Fibroblast of lung (primary cell): ENCODE measurements at places on chromosomes 16 and 17. TPM values are rescaled to one million over a fixed set of nuclear protein-coding genes. Genes with fewer than 3 reads are reported as not detected.

PLEKHG4 gene
- 23.6 and 37.7 TPM in 2 replicates for total RNA-seq

TP53TG3D gene
- total RNA-seq: 0.33 and 1.5 TPM in 2 replicates

DNA sequence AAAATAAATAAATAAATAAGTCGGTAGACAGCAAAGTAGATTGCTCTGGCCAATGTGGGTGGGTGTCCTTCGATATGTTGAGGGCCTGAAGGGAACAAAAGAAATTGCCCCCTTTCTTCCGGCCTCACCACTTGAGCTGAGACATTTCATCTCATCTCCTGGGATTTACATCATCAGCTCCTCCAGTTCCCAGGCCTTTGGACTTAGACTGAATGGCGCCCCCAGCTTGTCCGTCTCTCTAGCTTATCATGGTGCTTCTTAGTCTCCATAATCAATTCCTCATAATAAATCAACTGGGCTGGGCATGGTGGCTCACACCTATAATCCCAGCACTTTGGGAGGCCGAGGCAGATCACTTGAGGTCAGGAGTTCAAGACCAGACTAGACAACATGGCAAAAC lies 13.8 kb upstream of the HAP1 start:
- H3K27me3 ChIP-seq: peaks cover 2% of the 10 kb centered on the region
- no peak overlapping the region for H3K27ac ChIP-seq
- H3K4me1 ChIP-seq: no peaks in the 10 kb centered on the region
- DNase-seq: no peak
- no peaks in the 10 kb centered on the region for H3K36me3 ChIP-seq

TEKT3 gene
- total RNA-seq: 0.33 and 0.77 TPM in 2 replicates

DNA sequence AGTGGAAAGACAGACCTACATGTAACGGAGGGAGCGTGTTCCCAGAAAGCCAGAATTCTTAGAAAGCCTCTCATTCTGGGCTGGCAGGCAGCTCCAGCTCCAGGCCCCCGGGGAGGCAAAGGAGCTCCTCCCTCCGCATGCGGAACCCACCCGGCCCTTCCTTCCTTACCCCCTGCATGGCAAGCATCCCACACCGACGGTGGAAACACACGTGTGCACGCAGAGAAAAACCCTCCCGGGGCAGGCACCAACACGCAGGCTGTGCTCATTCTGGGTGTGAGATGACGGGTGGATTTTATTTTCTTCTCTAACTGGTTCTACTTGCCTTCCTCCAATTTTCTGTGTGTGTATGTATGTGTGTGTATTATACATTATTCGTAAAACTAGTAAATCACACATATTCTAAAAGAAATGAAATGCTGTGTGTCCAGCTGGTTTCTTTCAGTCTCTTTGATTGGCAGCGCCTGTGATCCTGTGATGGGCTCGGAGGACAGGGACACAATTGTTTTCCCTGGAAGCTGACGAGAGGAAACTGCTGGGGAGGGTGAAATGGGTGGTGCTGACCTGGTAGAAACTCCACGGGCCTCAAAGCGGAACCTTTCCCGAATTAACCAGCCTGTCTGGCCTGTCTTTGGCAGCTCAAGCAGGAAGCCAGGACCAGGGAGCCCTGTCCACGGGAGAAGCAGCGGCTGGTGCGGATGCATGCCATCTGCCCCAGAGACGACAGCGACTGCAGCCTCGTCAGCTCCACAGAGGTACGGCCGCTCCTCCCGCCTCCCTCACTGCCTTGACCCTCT lies 22.2 kb downstream of the CARD14 start:
- no peak overlapping the region for H3K27ac ChIP-seq
- no peak overlapping the region for H3K4me3 ChIP-seq
- H3K27me3 ChIP-seq: no peaks in the 10 kb centered on the region
- H3K4me1 ChIP-seq: no peaks in the 10 kb centered on the region

GRCh38 chr16:57721356-57722209 lies 14.0 kb upstream of the KATNB1 start:
- H3K36me3 ChIP-seq: no peaks in the 10 kb centered on the region
- no peak overlapping the region for H3K4me3 ChIP-seq
- H3K27ac ChIP-seq: no peak overlapping the region
- no peak for DNase-seq

DNA sequence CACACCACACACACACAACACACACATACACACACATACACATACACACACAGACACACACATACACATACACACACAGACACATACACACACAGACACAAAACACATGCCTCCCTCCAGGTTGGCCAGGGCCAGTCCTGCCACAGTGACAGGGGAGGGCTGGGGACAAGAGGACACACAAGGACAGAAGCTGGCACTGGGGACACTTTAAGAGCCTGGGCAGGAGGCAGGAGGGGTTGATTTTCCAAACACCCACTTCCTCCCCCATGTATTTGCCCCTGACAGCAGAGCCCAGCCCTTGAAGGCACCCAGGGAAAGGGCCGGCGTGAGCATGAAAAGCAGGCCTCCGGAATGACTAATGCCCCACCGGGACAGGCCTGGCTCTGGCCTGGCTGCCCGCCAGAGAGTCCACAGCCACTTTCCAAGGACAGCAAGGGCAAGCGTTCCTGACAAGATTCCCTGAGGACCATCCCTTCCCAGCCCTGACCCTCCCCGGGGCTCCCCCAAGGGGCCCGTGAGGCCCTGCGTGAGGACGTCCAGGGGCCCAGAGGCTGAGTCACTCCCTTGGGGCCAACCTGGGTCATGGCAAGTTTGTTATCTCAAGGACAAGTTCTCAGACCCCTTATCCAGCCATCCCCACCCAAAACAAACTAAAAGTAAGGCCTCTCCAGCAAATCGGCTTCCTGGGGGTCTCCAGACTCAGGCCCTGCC lies 235.6 kb downstream of the ZNF423 start:
- DNase-seq: peak; percentile 65
- H3K4me3 ChIP-seq: no peak overlapping the region
- no peaks in the 10 kb centered on the region for H3K36me3 ChIP-seq
- H3K4me1 ChIP-seq: peaks cover 8% of the 10 kb centered on the region
- H3K27me3 ChIP-seq: no peaks in the 10 kb centered on the region
- no peak overlapping the region for H3K27ac ChIP-seq

ZG16 gene
- not detected in 2 replicates for total RNA-seq

ZNF629 gene
- total RNA-seq: 6.4 and 7.3 TPM in 2 replicates

DNA sequence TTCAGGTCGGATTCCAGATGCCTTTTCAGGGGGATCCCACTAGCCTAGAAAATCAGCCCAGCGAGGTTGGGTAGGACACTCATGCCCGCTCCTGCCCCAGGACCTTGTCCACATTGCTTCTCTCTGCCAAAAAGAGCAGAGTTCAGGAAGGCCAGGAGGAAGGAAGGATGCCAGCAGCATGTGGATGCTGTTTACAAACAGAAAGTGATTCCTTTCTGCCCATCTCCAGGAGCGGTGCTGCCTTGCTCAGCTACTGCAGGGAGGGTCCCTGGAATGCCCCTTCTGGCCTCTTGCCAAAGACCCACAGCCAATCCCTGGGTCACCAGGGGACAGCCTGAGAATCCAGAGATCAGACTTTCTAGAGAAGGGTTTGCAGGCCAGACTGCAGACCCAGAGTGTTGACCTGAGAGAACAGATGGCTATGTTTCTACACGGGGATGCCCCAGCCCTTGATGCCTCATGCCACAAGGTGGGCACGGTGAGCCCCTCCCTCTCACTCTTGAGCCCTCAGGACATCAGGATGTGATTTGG lies 32.3 kb upstream of the EMP2 start:
- no peaks in the 10 kb centered on the region for H3K27me3 ChIP-seq
- H3K4me3 ChIP-seq: no peak overlapping the region
- no peaks in the 10 kb centered on the region for H3K36me3 ChIP-seq
- H3K4me1 ChIP-seq: peaks cover 8% of the 10 kb centered on the region

GRCh38 chr16:49601576-49601975 lies 228.0 kb downstream of the C16orf78 start:
- no peaks in the 10 kb centered on the region for H3K36me3 ChIP-seq
- H3K4me3 ChIP-seq: no peak overlapping the region
- H3K27me3 ChIP-seq: no peaks in the 10 kb centered on the region
- H3K27ac ChIP-seq: no peak overlapping the region

CCL17 gene
- not detected in 2 replicates for total RNA-seq

HSD17B1 gene
- total RNA-seq: 2.1 and 2.6 TPM in 2 replicates

- H3K4me1 ChIP-seq: no peaks in the 10 kb centered on the region
- H3K36me3 ChIP-seq: no peaks in the 10 kb centered on the region
- no peak overlapping the region for H3K4me3 ChIP-seq
- H3K27ac ChIP-seq: no peak overlapping the region
- H3K27me3 ChIP-seq: peaks cover 9% of the 10 kb centered on the region
Observed at GRCh38 chr16:27822996-27823395, 240.5 kb downstream of the GSG1L start.

GRCh38 chr17:83053739-83054451 lies 25.5 kb upstream of the METRNL start:
- no peaks in the 10 kb centered on the region for H3K36me3 ChIP-seq
- H3K27me3 ChIP-seq: no peaks in the 10 kb centered on the region
- H3K4me1 ChIP-seq: peaks cover 22% of the 10 kb centered on the region
- DNase-seq: peak; percentile 5

- no peaks in the 10 kb centered on the region for H3K27me3 ChIP-seq
- DNase-seq: no peak
- no peak overlapping the region for H3K4me3 ChIP-seq
- H3K27ac ChIP-seq: no peak overlapping the region
Observed at GRCh38 chr16:82081264-82081663, 46.2 kb downstream of the HSD17B2 start.

DNA sequence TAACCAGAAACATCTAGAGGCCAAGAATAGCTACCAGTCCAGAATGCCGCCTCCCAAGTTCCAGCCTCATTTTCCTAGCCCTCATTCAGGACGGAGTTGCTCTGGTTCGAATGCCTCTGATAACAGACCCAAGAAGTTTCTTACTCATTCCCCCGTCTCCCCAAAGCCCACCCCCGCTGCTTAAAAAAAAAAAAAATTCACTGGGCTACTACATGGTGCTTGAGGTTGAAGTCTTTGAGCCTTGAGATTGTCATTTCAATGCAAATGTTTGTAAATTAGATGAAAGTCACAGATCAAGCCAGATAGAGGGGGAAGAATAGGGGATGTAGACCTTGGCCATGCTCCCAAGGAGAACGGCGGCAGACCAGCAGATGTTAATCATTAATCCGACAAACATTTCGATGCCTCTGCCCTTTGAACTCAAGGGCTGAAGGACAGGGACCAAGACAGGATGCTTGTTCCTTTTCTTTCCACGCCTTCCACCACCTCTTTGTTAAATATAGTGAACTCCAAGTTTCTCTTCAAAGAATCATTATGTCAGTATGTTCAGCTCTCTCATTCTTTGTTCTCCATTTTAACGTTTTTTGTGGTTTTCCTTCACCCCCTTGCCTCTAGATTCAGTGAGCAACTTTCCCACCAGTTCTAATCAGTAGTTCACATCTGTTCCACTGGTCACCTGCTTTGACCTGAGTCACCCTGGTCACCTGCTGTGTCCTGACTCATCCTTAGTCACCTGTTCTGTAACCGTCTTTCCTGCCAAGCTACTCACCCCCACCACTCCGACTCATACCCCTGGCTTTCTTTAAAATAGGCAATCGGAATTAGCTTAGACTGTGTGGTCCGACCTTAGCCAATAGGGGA lies 190.3 kb downstream of the CPPED1 start:
- peak; percentile 67 for DNase-seq
- no peaks in the 10 kb centered on the region for H3K27me3 ChIP-seq
- no peaks in the 10 kb centered on the region for H3K36me3 ChIP-seq
- no peak overlapping the region for H3K4me3 ChIP-seq
- no peak overlapping the region for H3K27ac ChIP-seq
